ENCODE measurements at places on chromosomes 3 and 15.

- no peak for DNase-seq
Observed at GRCh38 chr3:23567917-23568316, 237.8 kb upstream of the UBE2E1 start.

DNA sequence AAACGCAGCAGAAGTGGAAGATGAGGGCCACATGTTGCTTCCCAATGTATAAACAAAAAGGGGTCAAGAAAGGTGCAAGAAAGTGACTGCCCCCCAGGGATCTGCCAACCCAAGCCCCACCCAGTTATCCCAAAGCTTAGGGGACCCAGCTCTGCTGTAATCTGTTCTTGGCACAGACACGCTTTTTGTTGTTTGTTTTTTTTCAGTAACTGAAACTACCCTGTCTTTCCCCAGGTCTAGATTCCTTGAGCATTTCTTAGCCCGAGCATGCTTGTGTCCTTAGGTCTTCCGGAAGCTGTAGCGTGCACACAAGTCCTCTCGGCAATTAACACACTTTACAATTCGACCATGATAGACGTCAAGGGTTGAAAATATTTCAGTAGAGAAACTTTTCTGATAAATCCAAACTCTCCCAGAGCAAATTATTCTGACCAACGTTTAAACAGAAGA, 8.5 kb upstream of the PPARG start:
- DNase-seq = no peak

- DNase-seq = no peak
Observed at GRCh38 chr15:87522997-87523396, 733.5 kb downstream of the NTRK3 start.

- no peak for DNase-seq
Observed at GRCh38 chr3:168981396-168981795, 682.1 kb downstream of the MECOM start.

DNA sequence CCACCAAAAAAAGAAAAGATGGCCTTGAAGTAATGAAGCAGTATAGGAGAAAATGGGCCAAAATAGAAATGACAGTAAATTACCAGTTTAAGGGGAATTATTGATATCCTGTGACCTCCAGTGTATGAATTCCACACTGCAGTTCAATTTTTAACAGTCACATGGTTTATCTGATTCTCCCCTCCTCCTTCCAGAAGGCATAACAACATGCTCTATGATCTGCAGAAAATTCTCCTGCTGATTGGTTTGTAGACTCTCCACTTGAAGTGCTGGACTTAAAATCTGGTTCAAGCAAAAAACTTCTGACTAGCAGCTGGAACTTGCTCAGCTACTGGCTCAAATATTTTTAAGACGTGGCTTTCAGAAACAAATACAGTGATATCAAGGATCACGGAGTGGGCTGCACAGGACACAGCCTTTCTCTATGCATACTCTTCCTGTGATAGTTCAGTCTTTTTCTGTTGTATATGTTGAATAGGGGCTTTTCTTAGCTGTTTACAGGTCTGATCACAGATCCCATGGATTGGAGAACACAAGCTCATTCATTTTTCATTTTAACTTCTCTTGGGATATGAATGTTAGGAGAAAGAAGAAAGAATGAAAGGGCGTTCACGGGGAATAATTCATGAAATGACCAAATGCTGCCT, 211.5 kb downstream of the LSAMP start:
- DNase-seq = no peak

DNA sequence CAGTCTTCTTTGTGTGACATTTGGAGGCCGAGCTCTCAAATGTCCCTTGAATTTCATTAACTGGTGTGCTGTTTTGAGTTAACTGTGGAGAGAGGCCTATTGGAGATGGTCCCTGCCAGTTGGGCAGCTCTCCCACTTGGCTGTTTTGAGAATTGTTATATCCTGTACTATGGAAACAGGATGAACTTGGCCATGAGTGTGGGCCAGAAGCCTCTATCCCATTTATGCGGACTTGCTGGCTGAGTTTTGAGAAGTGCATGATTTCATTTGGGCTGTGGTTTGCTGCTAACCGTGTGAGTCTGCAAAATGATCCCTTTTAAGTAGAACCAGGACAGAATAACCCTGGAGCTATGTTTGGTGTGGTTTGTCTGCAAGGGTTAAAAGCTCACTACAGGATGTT, 366.0 kb downstream of the PTPRG start:
- peak; percentile 95 for DNase-seq

DNA sequence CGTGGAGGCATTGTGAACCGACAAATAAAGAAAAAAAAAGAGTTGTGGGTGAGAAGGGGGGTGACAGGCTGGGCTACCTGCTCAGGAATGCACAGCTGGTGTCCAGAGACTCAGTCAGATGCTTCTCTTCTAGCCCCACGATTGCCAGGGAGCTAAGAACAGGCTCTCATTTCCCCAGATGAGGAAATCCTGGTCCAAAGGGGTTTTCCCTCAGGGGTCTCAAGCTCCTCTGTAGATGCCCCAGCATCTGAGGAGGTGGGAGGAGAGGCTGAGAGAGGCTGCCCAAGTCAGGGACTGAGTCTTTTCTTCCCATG, 35.5 kb downstream of the BNC1 start:
- no peak for DNase-seq

DNA sequence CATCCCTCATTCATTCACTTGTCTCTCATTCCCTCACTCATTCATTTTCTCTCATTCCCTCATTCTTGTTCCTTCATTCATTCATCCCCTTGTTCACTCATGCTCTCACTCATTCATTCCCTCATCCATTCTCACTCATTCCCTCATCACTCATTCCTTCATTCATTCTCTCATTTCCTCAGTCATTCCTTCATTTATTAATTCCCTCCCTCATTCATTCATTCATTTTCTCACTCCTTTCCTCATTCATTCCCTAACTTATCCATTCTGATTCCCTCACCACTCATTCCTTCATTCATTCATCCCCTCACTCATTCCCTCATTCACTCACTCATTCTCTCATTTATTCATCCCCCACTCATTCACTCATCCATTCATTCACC, 13.8 kb downstream of the ABTB1 start:
- no peak for DNase-seq

DNA sequence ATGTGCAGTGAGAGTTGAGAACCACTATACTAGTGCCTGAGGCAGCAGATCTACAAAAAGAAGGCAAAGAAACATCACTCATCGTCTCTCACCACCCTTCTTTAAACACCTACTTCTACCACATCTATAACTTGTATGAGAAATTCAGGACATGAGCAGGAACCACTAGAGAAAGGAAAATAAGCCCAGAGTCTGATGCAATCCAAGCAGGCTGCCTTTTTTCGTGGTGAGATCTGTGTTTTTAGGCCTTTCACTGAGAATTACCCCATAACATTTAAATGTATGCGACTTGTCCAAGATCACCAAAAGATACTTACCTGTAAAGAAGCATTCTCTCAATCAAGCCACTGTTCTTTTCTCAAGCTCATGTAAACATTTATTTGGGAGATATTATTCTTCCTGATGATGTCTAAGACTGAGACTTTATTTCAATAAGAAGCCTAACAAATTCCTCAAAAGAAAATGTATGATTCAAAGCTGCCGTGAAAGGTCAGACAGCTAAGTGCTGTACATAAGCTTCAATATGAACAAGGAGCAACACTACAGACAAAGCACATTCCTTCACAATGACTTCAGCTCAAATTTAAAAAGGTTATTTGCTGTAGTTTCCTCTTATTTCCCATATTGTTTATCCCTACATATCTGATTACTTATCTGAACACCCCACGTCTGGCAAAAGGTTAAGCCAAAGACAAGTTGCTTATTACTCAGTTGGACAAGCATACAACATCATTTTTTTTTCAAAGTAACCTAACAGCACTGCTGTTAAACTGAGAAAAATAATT, 16.5 kb downstream of the SPICE1 start:
- no peak for DNase-seq

GRCh38 chr3:64909757-64910467, 222.1 kb upstream of the ADAMTS9 start:
- DNase-seq = no peak

DNA sequence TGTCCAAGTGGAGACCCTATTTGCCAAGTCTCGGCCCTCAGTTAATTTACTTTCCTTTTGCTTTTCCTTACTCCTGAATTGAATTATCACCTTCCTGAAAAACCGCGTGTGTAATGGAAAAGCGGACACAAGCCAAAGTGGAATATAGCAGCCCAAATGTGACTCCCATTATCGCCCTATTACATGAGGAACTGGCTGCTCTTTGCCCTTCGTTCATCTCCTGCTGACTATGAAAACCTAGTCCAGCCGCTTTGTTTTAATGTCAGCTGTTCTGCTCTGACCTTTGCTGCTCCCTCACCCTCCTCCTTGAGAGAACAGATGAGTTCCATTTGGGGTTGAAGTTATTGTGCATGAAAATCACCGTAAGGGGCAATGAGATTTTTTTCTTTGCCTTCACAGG, 632.7 kb upstream of the SUCLG2 start:
- peak; percentile 59 for DNase-seq

DNA sequence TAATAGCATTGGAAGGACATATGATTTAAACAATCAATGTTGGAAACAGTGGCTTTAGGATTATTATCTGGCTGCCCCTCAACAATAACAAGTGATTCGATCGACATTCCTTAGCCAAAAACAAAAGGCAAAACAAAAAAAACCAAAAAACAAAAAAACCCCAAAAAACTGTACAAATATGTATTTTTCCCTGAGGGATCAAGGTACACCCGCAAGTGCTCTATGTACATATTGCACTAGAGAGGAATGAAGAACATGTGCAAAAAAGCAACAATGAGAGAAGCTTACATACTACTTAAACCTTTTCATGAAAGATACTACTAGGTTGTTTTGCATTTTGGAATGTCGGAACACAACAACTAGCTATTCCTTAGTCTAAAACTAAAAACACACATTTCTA, 14.2 kb upstream of the ICE2 start:
- no peak for DNase-seq

- DNase-seq = no peak
Observed at GRCh38 chr3:172648747-172649146, 62.1 kb downstream of the NCEH1 start.

DNA sequence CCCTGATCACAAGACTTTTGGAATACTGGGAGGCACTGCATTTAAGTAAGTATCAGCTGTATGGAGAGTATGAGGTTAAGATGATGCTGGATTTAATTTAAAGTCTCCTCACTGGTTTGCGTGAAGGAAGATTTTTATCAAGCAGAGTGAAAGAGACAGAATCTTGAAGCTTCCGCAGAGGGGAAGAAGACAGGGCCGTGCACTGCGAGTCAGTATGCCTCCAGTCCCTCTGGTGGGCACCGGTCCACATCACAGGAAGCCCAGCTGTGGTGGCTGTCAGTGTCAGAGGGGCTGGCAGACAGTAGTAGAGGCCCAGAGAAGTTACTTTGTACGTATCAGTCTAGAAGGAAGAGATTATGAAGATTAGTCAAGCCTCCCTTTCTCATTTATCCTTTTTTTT, 379.0 kb upstream of the TPRG1 start:
- peak; percentile 50 for DNase-seq

DNA sequence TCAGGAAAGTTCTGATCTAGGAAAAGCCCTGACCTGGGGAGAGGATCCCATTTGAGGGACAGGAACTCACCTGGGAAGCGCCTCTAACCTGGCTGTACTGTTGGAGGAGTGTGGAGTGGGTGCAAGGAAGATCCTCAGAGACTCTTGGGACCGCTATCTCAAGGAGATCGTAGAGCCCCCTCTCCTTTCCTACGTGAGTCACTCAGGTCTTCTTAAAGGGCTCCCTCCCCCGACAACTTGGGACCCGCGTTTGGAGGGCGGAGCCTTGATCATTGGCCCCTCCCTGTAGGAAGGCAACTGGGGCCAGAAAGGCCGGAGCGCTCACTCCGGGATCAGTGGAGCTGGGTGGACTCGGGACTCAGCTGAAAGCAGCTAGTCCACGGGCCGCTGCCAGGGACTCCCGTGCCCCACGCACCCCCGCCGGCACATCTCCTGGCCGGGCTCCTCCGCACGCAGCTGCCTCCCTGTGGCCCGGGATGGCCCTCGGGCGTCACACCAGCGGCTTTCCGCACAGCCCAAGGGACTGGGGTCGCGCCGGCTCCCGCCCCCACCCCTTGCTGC, 520 bp downstream of the SLC26A6 start:
- DNase-seq = no peak

DNA sequence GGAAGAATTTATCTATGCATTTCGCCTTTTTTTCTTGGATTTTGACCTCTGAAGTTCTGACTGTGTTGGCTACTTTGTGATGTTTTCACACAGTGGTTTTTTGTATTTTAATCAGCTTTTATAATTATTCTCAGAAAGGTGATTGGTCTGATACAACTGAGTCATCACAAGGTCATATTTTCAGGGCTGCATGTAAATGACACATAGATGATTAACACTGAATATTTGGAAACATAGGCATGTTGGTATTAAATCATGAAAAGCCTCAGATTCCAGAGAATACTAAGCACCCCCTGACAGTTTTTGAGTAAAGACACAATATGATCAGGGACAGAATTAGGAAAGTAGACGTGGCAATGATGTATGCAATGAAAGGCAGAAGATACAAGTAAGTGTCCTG, 175.5 kb upstream of the SLCO3A1 start:
- DNase-seq = no peak

- no peak for DNase-seq
Observed at GRCh38 chr3:55341502-55342031, 145.5 kb downstream of the WNT5A start.

- no peak for DNase-seq
Observed at GRCh38 chr15:64453689-64454037, 6.7 kb upstream of the ZNF609 start.

DNA sequence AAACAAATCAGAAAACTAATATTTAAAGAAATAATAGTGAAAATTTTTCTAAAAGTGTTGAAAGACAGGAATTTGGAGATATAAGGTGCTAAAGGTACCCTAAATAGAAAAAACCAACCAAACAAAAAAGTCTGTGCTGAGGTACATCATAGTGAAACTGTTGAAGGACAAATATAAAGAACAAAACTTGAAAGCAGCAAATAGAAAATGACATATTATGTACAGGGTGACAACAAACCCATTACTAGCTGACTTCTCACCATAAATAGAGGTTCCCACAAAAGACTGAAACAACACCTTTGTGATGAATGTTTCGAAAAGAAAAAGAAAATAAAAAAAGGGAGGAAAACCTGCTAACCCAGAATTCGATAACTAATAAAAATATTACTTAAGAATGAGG, 502.5 kb upstream of the NECTIN3 start:
- no peak for DNase-seq

GRCh38 chr15:101057841-101058407, 138.8 kb downstream of the LRRK1 start:
- peak; percentile 26 for DNase-seq

GRCh38 chr3:177624528-177625495, 427.5 kb upstream of the TBL1XR1 start:
- DNase-seq = no peak

DNA sequence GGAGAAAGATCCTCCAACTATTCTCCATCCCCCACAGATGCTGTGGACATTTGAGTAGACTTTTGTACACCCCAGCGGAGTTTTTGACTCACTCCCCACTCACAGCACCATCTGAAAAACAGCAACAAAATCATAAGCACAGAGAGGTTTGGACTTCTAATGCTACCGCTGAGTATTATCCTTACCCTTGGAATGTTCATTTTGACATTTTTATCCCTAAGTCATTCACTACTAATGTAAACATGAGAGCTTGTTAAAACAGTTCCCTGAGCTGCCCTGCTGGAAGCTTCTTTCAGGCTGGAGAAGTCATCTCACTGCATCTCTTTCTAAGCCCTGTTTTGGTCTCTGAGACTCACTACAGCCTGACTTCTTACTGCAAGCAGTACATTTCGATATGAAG, 1045.9 kb downstream of the MCTP2 start:
- DNase-seq = no peak

GRCh38 chr15:78739996-78740903, 71.0 kb downstream of the ADAMTS7 start:
- no peak for DNase-seq

All from right forelimb (tissue), 1 donor.